Esophagus squamous epithelium (tissue), 5 donors: ENCODE measurements at places on chromosomes 12 and 14.

GRCh38 chr12:121803861-121804416 lies at the start of gene SETD1B:
TSS of gene SETD1B (plus strand) at chr12:121804009. CDS start at chr12:121804738, 729 bp downstream.
- no peak for DNase-seq

GRCh38 chr12:62849398-62849797 lies 85.6 kb downstream of the PPM1H start:
- no peak for DNase-seq

DNA sequence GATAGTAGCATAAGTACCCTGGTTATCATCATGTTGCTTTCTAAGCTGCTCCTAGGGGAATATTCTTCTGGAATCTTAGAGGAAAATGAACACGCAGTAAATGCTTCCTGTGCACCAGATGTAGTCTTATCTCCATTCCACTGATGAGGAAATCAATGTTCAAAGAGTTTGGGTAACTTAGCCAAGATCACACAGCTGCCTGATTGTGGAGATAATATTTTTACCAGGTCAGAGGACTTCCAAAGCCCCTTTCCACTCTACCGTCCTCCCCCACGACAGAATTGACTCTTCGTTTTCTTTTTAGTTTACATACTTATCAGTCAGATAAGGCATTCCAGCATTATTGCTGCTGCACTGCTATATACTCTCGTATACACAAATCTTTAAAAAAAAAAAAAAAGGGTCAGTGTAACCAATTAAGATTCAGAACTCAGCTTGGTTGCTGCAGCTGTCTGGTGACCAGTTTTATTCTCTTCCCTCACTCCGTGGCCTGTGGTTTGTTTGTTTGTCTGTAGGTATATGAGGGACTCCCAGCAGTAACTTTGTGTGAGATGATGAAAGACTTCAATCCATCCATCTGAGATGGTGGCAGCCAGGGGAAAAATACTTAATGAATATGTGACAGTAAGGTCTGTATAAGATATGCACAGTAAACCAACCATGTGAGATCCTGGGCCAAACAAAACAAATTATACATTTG lies 110.5 kb downstream of the TGFB3 start:
- DNase-seq = no peak

- no peak for DNase-seq
Measured at GRCh38 chr14:74502236-74503019, 8.9 kb downstream of the ISCA2 start.

- no peak for DNase-seq
Measured at GRCh38 chr14:104845033-104845666, 19.9 kb upstream of the CEP170B start.

GRCh38 chr14:72495668-72496067 lies 398.2 kb downstream of the DPF3 start:
- no peak for DNase-seq

DNA sequence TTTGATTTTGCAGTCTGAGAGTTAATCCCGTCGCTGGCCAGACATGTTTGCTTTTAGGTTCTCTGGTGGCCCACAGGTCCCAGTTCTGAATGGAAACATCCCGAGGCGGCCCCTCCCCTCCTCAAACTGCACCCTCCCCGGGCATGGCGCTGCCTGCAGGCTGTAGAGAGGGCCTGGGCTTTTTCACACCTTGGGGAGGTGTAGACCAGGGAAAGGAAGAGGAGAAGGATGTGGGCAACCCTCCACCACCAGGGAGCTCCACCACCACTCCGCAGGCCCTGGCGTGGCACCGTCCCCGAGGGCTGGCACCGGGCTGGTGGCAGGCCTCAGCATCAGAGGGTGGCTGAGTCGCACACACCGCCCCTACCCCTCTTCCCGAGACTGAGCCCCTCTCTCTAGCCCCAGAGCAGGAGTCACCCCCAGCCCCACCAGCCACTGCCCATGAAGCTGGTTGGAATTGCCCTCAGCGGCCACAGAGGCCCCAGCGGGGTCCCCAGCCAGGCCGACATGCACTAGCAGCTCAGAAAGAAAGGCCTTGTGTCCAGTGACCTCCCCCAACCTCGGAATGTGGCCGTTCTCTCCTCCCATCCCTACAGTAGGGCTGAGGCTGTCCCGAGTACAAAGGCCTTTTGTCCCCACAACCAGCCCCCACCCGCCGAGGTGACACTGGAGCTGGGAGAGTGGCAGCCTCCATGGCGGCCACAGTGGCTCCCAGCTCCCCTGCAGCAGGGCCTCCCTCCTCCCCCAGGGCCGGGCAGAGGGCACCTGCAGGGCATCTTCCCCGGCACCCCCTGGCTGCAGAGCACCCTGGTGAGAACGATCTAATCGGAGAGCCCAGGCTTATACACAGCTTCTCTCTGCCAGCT lies 23.5 kb upstream of the INF2 start:
- DNase-seq = no peak

DNA sequence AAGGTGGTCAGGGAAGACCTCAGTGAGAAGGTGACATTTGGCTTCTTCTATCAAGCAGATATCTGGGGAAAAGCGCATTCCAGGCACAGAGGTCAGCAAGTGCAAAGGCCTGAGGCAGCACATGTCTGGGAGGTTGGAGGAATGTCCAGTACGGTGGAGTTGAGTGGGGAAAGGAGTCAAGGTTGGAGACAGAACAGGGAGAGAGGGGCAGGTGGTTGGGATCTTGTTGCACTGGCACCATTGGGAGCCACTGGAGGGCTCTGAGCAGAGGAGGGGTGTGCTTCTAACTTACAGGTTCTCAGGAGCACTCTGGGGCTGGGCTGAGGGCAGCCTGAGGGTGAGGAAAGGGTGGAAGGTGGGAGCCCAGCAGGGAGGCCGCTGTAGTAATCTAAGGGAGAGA lies 52.1 kb downstream of the EID3 start:
- DNase-seq = no peak

- no peak for DNase-seq
Measured at GRCh38 chr12:92759634-92760268, 57.0 kb downstream of the PLEKHG7 start.
